ENCODE measurements at places on chromosomes 1 and 21. TPM values are rescaled to one million over a fixed set of nuclear protein-coding genes. Genes with fewer than 3 reads are reported as not detected.
A peak's percentile ranks its signal among the peaks of the same experiment; 100 is the strongest.

GJA8 gene
- polyA plus RNA-seq = not detected

TSSK3 gene
- 4.5 TPM for polyA plus RNA-seq

CFHR1 gene
- polyA plus RNA-seq = not detected

DNA sequence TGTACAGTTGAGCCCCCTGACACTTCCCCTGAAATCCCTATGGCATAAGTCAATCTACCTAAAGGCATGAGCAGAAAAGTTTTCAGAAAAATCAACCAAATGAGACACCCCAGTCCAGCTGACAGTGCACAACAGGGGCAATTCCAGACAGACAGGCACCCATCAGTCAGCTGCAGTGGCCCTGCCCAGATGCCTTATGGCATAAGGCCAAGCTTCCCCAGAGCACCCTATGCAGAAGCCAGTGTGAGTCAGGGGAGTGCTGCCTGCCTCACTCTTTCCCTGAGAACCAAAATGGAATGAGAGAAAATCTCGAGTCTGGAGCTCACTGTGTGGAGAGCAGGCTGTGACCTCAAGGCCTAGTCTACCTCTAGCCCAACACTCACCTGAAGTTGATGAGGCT, 38.1 kb downstream of the MRAP start:
- H3K36me3 ChIP-seq = peaks cover 26% of the 10 kb centered on the region
- no peak overlapping the region for H3K4me3 ChIP-seq
- peak; percentile 13 for DNase-seq
- H3K4me1 ChIP-seq = no peaks in the 10 kb centered on the region
- no peaks in the 10 kb centered on the region for H3K27me3 ChIP-seq
- H3K27ac ChIP-seq = no peak overlapping the region

DNA sequence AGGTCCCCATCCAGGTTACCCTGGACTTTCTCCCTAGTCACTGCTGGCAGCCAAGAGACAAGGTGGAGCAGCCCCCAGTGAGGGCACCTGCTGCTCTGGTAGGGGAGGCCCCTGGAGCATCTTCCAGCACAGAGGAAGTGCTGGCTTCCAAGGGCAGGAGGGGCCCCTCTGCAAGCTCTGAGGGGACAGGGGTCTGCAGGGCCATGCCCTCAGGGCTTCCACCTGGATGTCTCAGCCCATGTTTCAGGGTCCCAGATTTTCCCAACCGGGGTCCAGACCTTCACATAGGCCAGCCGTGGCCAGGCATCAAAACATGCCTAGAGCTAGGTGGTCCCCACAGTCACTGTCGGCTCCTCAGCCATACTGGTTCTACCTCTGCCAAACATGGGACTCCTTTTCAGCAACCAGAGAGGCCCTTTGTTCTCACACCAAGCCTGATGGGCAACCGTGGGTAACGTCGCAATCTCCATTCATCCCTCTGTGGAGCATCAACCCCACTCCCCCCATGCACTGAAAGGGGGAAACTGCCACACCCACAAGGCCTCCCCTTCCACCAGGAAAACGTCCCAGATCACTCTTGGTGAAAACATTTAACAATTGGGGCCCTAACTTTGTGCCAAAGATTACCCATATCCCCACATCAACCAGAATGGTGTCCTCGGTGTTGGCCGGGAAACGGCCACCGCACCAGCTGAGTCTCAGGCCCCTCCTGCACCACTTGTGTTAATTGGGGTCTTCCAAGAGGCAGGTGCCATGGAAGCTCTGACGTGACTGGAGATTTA, 1.9 kb upstream of the COL6A2 start:
- H3K36me3 ChIP-seq = no peaks in the 10 kb centered on the region
- H3K27me3 ChIP-seq = no peaks in the 10 kb centered on the region
- H3K4me1 ChIP-seq = no peaks in the 10 kb centered on the region
- H3K4me3 ChIP-seq = no peak overlapping the region
- no peak overlapping the region for H3K27ac ChIP-seq

DNA sequence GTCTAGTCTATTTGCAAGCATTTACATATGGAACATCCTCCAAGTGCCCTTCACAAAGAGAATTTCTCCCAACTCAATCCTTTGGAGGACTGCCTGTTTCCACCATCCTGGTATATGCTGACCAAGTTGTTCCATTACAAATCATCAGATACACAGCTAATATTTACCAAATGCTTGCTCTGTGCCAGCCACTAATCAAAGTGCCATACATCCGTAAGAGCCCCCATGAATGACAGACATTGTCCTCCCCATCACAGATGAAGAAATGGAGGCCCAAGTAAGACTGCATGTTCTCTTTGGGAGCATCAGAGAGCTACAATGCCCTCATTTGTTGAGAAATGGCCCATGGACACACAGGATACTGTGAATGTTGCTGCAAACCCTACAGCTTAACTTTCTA, 130.0 kb upstream of the BACE2 start:
- no peak overlapping the region for H3K4me3 ChIP-seq
- no peak overlapping the region for H3K27ac ChIP-seq
- no peaks in the 10 kb centered on the region for H3K27me3 ChIP-seq
- no peaks in the 10 kb centered on the region for H3K4me1 ChIP-seq
- no peaks in the 10 kb centered on the region for H3K36me3 ChIP-seq

- no peaks in the 10 kb centered on the region for H3K27me3 ChIP-seq
- no peaks in the 10 kb centered on the region for H3K4me1 ChIP-seq
- no peak overlapping the region for H3K27ac ChIP-seq
- H3K36me3 ChIP-seq = no peaks in the 10 kb centered on the region
- no peak overlapping the region for H3K4me3 ChIP-seq
These were observed 471.4 kb downstream of the PTBP2 start for GRCh38 chr1:97192872-97193572.

GRCh38 chr1:154478639-154479038, 23.4 kb upstream of the TDRD10 start:
- no peak overlapping the region for H3K4me3 ChIP-seq
- H3K4me1 ChIP-seq = peaks cover 9% of the 10 kb centered on the region
- H3K36me3 ChIP-seq = no peaks in the 10 kb centered on the region
- no peaks in the 10 kb centered on the region for H3K27me3 ChIP-seq
- no peak overlapping the region for H3K27ac ChIP-seq
- no peak for DNase-seq

DNA sequence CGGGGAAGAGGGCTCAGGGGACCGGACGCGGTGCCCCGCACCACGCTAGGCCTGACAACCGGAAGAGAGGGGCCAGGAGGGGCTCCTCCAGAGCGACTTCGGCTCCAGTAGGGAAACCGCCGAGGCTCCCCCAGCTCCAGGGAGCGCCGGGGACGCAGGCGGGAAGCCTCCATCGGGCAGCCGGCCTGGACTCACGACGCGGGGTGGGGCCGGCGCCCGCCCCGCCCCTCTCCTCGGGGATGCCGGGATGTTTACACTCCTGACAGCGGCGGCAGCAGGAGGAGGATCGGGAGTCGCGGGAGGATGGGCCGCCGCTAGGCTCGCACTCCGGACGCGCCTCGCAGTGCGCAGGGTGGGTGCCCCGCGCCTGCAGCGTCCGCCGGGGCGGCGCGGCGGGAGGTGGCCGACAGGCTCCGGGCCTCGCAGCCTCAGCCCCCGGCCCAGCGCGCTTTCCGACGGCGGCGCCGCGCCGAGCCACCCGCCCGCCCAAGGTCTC, at the start of gene NEK7:
Gene NEK7 (plus strand): TSS at position 254 of the 496 bp plus-strand sequence. CDS start 75,583 bp downstream, outside the sequence.
- peaks cover 20% of the 10 kb centered on the region for H3K4me1 ChIP-seq

DNA sequence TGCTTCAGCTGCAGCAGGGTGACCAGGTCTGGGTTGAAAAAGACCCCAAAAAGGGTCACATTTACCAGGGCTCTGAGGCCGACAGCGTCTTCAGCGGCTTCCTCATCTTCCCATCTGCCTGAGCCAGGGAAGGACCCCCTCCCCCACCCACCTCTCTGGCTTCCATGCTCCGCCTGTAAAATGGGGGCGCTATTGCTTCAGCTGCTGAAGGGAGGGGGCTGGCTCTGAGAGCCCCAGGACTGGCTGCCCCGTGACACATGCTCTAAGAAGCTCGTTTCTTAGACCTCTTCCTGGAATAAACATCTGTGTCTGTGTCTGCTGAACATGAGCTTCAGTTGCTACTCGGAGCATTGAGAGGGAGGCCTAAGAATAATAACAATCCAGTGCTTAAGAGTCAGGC, 2.9 kb downstream of the C1QA start:
- DNase-seq = peak; percentile 33
- peaks cover 17% of the 10 kb centered on the region for H3K27me3 ChIP-seq
- H3K4me3 ChIP-seq = no peak overlapping the region
- H3K4me1 ChIP-seq = no peaks in the 10 kb centered on the region
- H3K36me3 ChIP-seq = no peaks in the 10 kb centered on the region
- no peak overlapping the region for H3K27ac ChIP-seq

DNA sequence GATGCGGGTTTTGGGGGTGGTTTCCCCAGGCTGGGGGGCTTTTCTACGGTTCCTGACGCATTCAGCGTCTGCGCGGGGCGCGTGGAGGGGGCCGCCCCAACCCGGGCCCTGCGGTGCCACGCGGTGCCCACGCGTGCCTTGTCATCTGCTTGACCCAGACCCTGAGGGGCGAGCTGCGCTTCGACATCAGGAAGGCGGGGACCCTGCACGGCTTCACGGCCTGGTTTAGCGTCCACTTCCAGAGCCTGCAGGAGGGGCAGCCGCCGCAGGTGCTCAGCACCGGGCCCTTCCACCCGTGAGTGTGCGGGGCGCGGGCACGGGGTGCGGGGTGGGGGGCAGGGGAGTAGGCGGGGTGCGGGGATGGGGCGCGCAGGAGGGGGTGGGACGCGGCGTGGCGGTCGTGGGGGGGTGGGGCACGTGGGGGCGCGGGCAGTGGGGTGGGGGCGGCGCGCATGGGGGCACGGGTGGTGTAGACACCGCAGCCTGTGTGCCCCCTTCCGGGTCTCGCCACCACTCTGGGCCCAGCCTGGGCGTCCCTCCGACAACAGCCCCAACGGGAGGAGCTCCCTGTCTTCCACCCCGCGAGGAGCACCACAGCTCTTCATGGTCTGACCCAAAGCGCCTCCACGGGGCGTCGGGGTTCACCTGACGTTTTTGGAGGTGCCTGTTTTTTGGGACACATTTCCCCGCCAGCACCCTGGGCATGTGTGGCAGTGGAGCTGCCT, 26.3 kb downstream of the PRMT2 start:
- peaks cover 3% of the 10 kb centered on the region for H3K36me3 ChIP-seq
- peaks cover 2% of the 10 kb centered on the region for H3K27me3 ChIP-seq

DNA sequence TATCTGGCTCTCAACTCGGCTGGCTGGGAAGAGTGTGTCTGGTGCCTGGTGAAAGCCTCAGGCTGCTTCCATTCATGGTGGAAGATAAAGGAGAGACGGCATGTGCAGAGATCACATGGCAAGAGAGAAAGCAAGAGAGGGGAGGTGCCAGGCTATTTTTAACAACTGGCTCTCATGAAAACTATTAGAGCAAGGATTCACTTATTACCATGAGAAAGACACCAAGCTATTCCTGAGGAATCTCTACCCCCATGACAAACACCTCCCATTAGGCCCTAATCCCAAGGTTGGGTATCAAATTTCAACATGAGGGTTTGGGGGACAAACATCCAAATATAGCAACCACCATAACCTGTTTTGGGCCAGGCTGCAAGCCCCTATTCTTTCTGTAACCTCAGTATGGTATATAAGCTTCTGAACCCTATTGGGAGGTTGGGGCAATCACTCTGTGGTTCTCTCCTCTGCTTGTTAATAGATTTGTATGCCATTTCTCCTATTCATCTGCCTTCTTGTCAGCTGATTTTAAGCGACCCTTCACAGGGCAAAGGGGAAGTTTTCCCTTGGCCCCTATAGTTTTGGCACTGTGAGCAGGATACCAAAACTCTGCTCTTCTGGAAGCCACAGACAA, 179.0 kb upstream of the TNR start:
- DNase-seq = no peak
- no peak overlapping the region for H3K4me3 ChIP-seq
- H3K27me3 ChIP-seq = no peaks in the 10 kb centered on the region
- no peaks in the 10 kb centered on the region for H3K36me3 ChIP-seq
- peaks cover 3% of the 10 kb centered on the region for H3K4me1 ChIP-seq
- H3K27ac ChIP-seq = no peak overlapping the region

DNA sequence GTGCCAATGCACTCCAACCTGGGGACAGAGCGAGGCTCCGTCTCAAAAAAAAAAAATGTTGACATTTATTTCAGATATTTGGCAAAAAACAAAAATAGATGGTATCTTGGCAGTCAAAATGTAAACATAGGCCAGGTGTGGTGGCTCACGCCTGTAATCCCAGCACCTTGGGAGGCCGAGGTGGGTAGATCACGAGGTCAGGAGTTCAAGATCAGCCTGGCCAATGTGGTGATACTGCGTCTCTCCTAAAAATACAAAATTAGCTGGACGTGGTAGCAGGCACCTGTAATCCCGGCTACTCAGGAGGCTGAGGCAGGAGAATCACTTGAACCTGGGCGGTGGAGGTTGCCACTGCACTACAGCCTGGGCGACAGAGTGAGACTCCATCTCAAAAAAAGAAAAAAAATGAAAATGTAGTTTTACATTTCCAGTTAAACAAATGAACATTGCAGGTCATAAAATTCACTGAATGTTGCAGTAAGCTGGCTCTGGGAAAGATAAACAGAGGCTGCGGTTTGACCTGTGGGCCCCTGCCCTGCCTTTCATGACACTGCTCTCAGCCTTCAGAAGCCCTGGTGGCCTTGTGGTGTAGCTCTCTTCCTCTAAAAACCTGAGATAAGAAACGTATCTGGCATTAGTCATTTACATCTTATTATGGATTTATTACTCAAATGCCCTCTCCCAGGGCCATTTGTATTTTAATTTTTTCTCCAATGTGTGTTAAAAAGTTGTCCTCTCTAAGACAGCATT, 12.2 kb upstream of the SLC44A3 start:
- peaks cover 14% of the 10 kb centered on the region for H3K4me1 ChIP-seq
- no peaks in the 10 kb centered on the region for H3K36me3 ChIP-seq
- DNase-seq = no peak
- no peaks in the 10 kb centered on the region for H3K27me3 ChIP-seq
- H3K27ac ChIP-seq = no peak overlapping the region

DNA sequence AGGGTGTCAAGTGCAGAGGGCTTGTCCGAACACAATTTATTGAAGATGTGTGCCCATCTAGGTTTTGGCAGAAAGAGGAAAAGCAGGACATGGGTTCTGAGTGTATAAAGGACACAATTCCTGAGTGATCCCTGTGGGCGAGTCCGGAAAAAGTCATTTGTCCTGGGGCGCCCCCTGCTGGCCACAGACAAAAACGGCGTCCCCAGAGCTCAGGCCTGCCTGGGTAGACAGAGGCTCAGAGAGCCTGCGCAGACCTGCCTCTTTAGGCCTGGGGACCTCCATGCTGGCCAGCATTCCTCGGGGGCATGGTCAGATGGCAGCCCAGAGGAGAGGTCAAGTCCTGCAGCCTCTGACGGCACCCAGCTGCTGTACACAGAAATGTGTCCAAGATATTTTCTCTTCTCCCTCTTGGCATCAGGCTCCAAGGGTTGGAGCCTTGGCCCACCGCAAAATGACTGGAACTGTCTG, 65.5 kb upstream of the LRP8 start:
- peak; percentile 84 for DNase-seq
- H3K27me3 ChIP-seq = peaks cover 11% of the 10 kb centered on the region
- H3K4me3 ChIP-seq = no peak overlapping the region
- no peak overlapping the region for H3K27ac ChIP-seq

- no peak overlapping the region for H3K4me3 ChIP-seq
- H3K36me3 ChIP-seq = no peaks in the 10 kb centered on the region
- no peaks in the 10 kb centered on the region for H3K4me1 ChIP-seq
- DNase-seq = no peak
These were observed 25.3 kb upstream of the FAAH start for GRCh38 chr1:46368791-46369190.
